Activated CD4-positive, alpha-beta memory T cell treated with anti-CD3 and anti-CD28 coated beads, Interleukin-2, amount 10 ng/mL, durations not matched to agents 7 days and 5 days (primary cell): ENCODE measurements at places on chromosomes 5 and 9. TPM values are rescaled to one million over a fixed set of nuclear protein-coding genes. Genes with fewer than 3 reads are reported as not detected.

Gene GPR150
- 1.7 TPM for total RNA-seq

Gene IL5
- 2.6 TPM for total RNA-seq

Gene TEX48
- total RNA-seq: 1.5 TPM

Gene PCDHGA2
- total RNA-seq: 0.05 TPM

Gene CTXN3
- total RNA-seq: not detected

Gene CLIC3
- total RNA-seq: 3.7 TPM

Gene GFI1B
- total RNA-seq: not detected

Gene ACTL7B
- total RNA-seq: not detected

Gene FCN2
- not detected for total RNA-seq

Gene SOHLH1
- total RNA-seq: not detected

Gene PCDHA1
- not detected for total RNA-seq
